ENCODE measurements at places on chromosomes 11 and 22.

DNA sequence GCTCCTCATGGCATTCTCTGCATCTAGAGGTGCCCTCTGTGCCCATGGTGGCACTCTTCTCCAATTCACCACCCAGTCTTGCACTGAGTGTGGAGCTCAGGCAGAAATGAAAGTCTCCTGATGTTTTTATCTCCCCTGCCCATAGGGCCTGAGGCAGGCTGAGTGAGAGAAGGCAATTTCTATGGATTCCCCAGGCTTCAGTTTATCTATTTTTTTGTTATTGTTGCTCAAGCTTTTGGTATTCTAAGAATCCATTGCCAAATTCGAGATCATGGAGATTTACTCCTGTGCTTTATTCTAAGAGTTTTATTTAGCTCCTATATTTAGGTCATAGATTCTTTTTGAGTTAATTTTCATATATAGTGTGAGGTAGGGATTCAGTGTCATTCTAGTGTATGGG is 40.7 kb downstream of the TSPAN18 start:
- no peak for DNase-seq

DNA sequence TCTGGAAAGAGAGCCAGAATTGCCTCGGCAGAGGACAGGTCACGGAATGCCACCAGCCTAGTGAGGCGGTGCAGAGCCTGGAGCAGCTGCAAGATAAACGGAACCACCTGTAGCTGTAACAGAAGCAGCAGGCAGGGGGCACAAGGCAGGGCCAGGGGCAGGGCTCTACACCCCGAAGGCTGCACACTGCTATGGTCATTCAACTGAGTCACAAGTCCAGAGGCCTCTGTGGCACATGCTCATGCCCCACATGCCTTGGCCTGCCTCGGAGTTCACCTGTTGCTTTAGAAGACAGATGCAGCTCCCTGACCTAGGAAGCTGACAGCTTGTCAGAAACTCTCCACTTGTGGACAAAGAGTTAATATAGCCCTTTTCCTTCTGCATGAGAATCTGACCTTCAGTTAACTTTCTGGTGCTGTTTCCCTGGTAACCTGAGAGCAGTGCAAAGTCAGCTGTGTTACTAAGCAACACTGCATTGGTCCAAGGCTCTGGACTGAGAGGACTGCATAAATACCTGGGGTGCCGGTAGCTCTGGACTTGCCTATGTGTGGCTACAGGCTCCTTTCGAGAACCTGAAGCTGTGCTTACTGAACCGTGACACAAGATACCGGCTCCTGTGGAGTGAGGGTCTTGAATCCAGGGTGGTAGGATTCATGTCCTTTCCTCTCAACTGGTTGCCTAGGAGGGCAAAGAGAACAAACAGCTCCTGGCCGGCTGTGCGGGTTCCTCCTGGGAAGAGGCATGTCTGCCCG is 10.5 kb downstream of the COMMD9 start:
- DNase-seq: no peak

DNA sequence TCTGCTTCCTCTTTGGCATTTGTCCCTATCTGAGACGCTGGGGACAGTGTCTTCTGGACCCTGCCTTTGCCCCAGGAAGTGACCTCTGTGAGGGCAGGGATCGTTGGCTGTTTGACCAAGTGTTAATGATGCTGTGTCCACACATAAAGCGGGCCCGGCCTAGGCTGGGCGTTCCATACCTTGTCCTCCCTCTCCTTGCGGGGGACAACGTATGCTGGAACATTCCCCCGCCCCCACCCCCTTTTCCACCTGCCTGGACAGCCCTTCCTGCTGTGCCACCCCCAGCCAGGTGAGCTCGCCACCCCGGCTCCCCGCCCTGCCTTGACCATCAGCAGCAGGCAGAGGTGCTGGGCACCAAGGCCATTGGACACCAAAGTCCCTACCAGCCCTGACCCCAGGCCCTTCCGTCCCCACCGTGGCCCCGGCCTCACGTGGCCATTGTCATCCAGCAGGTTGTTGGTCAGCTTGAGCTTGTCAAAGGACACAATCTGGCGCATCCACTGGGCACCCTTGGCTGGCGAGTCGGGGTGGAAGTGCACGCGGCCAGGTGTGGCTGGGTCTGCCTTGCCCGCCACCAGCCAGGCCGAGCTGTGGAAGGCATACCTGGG is 4.1 kb upstream of the NUDT8 start:
- no peak for DNase-seq

DNA sequence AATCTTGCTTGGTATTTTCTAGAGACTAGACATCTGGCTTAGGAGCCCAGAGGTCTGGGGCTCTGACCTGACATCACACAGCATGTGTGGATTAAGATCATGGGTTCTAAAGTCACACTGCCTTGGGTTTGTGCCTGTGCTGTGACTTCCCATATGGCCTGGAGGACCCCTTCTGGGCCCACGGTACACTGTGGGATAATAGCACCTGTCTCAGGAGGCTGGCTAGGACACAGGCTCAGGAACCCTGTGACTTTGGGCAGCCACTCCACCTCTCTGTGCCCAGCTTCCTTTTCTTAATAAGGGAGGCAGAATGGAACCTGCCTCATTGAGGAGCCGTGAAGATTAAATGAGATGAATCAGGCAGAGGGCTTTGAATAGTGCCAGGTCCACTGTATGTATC is 99.2 kb upstream of the B3GAT1 start:
- no peak for DNase-seq

GRCh38 chr11:129460714-129461113 is 85.1 kb downstream of the BARX2 start:
- no peak for DNase-seq

GRCh38 chr11:72668629-72669347 is 5.4 kb downstream of the PDE2A start:
- no peak for DNase-seq

- DNase-seq: no peak
Observed at GRCh38 chr22:27726331-27726685, 75.2 kb downstream of the MN1 start.

DNA sequence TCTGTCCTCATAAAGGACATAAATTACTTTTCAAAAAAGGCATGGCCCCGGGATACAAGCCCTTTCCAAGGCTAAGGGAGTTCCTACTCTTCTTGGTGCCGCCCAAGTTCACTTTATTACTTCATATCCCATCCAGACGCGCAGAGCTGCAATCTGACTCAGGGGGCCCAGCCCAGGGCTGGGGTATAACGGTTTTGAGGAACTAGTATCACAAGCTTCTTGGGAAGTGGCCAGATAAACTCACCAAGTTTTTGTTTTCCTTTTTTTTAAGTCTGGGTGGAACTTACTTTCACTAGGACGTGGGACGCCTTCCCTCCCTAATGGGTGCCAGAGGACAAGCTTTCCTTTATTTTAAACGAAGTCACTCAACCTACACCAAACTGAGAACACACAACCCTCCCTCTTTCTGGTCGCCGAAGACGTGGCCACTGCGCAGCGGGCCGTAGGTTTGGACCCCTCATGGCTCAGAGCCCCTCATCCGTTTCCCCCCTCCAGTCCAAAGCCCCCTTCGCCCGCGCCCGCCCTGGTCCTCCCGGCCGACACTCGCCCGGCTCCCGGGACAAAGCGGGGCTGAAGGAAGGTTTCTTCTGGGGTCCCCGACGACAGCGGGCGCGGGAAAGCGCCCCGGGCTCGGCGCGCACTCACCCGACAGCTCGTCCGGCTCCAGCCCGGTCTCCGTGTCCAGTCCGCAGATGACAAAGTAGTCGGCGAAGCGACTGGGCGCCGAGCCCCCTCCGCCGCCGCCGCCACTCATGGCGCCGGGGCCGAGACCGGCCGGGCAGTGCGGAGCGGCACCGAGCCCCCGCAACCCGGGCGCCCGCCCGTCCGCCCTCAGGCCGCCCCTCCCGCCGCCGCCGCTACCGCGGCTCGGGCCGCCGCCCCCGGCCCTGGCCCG is 587 bp downstream of the DENND5A start:
- peak; percentile 48 for DNase-seq

DNA sequence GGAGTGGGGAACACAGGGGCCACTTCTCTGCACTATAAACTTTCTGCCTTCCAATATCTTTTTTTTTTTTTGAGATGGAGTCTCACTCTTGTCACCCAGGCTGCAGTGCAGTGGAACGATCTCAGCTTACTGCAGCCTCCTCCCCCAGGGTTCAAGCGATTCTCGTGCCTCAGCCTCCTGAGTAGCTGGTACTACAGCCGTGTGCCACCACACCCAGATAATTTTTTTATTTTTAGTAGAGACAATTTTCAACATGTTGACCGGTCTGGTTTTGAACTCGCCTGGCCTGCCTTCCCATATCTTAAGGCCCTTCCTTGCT is 1.7 kb downstream of the SLC3A2 start:
- no peak for DNase-seq

GRCh38 chr11:96033095-96033494 is 109.2 kb upstream of the MTMR2 start:
- no peak for DNase-seq

DNA sequence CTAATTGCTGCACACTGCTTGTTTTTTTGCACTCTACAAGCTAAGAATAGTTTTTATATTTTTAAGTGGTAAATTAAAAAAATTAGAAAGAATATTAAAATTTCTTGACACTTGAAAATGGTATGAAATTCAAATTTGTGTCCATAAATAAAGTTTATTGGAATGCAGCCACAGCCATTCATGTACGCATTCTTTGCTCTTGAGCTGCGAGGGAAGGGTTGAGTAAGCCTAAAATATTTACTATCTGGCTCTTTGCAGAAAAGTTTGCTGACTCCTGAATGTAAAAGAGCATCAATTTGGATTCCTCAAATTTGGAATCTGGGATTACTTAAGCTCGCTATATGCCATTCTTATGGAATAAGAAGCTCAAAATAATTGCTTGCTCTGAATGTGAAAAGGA is 3.4 kb upstream of the ADAMTS8 start:
- no peak for DNase-seq

- no peak for DNase-seq
Observed at GRCh38 chr11:30586251-30587144, at the start of gene MPPED2. MPPED2 (minus strand) TSS chr11:30586353; CDS start chr11:30580373, 5,980 bp downstream.

DNA sequence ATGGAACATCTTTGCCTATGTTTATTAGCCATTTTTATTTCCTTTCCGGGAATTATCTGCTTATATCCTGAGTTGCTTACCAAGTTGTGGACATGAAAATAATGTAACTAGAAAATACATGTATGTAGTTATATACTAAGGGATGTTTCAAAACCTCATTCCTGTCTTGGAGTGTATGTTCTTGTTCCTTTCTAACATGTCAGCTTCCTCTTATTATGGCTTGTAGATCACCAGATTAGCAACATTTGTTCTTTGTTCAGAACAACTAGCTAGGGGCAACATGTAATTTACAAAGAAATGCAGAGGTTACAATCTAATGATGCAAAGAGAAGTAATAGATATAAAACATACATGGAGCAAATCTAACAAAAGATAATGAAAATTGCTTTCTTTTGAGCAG is 13.1 kb upstream of the TMEM123 start:
- DNase-seq: no peak

DNA sequence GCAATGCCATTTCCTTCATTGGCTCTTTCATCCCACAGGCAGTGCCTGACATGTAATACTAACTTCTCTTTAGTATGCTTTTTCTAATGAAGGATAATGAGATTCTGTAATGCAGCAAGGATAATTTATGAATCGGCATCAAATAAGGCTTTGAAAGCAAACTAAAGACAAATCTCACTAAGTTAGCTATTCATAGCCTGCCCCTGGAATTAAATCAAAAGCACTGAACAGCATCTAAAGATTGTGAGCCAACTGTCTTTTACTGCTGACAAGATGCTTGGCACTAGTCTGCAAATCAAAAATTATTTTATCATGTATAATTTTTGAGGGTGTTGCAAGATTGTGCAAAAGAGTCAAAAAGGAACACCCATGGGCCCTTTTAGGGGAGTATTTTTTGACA is 265.0 kb downstream of the CASP12 start:
- DNase-seq: no peak

- DNase-seq: no peak
Observed at GRCh38 chr11:24093375-24093774, 403.5 kb upstream of the LUZP2 start.

- DNase-seq: no peak
Observed at GRCh38 chr11:121892131-121892681, 223.8 kb downstream of the BLID start.

DNA sequence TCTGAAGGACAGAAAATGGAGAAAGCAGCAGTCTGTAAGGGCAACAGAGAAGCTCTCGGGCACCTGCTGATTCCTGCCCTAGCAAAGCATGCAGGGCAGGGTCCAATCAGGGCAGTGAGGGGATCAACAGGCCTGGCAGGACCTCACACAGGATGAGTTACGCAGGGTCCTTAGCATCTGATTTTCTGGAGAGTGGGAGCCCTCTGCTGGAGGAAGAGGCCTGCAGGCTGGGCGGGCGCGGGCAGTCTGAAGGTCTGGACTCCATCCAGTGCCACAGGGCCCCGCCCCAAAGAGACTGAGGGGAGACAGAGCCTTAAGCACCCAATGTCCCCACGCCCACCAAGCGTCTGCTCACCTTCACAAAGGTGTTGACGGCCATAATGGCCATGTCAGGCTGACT is 28.9 kb downstream of the AP1B1 start:
- no peak for DNase-seq

GRCh38 chr11:75269367-75269660 is 28.7 kb downstream of the TPBGL start:
- no peak for DNase-seq

- no peak for DNase-seq
Observed at GRCh38 chr11:30197869-30198268, 32.9 kb upstream of the FSHB start.

DNA sequence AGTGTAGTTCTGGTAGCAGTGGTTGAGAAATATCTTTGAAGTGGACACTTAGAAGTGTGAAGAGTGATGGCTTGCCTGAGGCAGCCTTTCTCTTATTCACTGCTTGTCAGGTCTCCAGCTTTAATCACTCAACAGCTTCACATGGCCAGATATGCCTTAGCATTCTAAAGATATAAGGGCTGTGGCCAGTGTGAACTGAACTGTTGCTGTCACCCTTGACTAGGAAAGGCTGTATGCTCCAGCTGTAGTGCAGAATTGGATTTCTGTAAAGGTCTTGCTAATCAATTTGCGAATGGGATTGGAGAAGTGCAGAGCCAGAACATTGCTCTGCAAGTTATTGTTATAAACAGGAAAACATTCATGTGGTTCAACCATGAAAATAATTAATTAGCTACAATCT is 266.7 kb downstream of the TMEM135 start:
- DNase-seq: no peak

GRCh38 chr11:93039531-93040240 is 70.2 kb downstream of the MTNR1B start:
- no peak for DNase-seq

Measured in CD4-positive, alpha-beta T cell treated with Interleukin-4 for 4 hours (primary cell).